Esophagus mucosa (tissue), 1 donor: ENCODE measurements at places on chromosomes 6 and 20. TPM values are rescaled to one million over a fixed set of nuclear protein-coding genes. Genes with fewer than 3 reads are reported as not detected.

GRCh38 chr6:82954937-82955577 lies 110.6 kb downstream of the UBE3D start:
- no peak for ATAC-seq

GRCh38 chr6:93751969-93752368 lies 332.6 kb upstream of the EPHA7 start:
- ATAC-seq, result no peak

Gene RNF39
- 2.6 TPM for total RNA-seq

- no peak for ATAC-seq
Measured at GRCh38 chr20:3194617-3195280, 9.7 kb downstream of the DDRGK1 start.

DNA sequence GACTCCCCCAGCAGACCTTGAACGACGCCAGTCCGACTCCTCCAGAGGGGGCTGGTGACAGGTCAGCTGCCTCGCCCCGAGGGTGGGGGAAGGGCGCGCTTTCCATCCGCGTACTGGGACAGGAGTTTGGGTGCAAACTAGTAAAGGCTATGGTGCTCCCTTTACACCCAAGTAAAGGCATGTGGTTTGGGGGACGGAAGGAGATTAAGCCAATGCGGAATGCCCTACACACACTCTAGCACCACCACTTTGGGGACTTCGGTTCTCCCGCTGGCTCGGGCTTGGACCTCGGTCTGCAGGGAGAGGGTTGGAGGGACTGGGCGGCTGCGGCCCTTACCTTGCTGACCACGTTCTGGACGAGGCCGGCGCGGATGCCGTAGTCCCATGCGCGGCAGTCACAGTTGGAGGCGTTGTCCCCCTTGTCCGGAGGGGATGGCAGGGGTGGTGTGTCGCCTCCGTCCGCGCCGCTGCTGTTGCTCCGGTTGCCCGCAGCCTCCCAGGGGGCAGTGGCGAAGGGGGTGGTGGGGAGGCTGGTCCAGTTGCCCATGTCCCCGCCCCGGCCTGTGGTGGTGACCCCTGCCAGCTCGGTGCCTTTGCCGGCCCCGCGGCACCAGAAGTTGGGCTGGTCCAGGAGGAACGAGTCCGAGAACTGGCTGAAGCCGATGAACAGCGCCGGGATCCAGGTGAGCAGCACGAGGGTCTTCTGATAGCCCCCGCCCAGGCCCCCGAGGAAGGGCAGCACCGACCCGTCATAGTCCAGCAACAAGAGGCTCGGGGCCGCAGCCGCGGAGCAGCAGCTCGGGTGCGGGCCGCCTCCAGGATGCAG lies 1.1 kb downstream of the SLC22A23 start:
- ATAC-seq, result peak; percentile 3

Gene SLC22A7
- not detected for total RNA-seq

DNA sequence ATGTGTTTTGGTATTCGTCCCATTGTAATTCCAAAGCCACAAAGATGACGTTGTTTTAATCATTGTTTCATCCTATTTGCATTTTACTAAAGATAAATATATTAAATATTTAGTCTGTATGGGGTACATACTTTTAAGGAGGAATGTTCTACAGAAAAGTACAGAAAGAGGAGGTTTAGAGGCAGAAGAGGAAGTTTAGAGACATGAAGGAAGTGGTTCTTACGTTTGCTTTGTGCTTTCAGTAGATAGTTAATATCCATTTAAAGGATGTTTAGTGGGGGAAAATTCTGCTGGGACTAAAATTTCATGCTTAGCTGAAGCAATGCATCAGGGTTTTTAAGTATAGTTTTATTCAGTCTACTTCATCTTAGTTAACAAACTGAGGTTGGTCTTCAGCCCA lies 116.6 kb downstream of the CRYBG1 start:
- no peak for ATAC-seq

- ATAC-seq, result no peak
Measured at GRCh38 chr6:140061110-140062042, 686.9 kb upstream of the CITED2 start.

DNA sequence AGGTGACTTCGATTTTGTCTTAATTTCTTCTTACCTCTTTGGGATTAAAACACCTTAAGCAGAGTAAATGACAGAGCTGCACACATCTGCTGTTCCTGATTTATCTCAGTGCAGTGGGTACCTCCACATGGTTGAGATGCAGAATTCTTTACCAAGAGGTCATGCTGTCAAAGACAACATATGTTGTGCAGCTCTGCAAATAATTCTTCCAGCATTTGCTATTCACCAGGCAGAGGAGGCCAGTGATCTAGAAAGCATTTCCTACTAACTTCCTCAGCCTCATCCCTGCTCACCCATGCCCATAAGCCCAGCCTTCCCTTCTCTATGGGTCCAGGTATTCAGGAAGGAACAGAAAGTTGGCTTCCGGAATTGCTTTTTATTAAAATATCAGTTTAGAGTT lies 109.3 kb downstream of the THBS2 start:
- no peak for ATAC-seq

DNA sequence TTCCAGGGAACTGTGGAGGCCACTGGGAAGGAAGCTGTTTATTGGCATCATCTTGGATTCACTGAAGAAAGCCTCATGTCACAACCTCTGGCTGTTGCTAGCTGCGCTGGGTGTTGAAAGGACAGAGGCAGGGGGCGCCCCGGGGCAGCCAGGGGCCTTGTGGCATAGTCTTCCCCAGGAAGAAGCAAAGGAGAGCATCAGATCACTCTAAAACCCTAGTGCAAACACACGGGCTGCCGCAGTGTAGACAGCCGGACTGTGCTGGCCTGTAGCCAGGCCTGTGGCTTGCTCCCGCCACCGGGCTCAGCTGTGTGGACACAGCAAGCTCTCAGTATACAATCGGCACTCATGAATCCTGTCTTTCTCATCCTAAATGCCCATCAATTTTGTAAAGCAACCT lies 23.8 kb upstream of the SMOC2 start:
- no peak for ATAC-seq

- ATAC-seq, result no peak
Measured at GRCh38 chr6:13049666-13050254, 278.6 kb downstream of the TBC1D7 start.

GRCh38 chr6:130873746-130874145 lies 46.5 kb downstream of the SMLR1 start:
- ATAC-seq, result no peak

DNA sequence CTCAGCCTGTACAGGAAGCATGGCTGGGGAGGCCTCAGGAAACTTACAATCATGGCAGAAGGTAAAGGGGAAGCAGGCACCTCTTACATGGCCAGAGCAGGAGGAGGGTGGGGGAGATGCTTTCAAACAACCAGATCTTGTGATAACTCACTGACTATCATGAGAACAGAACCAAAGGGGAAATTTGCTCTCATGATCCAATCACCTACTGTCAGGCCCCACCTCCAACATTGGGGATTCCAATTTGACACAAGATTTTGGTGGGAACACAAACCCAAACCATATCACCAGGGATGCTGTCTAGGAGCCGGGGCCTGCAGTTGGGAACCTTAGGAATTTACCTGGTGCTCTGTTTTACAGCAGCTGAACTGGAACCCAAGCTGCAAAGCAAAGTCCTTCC lies 191.1 kb upstream of the CITED2 start:
- ATAC-seq, result no peak

Gene TMEM14A
- total RNA-seq, result 40.6 TPM

Gene FAM135A
- total RNA-seq, result 68.7 TPM

DNA sequence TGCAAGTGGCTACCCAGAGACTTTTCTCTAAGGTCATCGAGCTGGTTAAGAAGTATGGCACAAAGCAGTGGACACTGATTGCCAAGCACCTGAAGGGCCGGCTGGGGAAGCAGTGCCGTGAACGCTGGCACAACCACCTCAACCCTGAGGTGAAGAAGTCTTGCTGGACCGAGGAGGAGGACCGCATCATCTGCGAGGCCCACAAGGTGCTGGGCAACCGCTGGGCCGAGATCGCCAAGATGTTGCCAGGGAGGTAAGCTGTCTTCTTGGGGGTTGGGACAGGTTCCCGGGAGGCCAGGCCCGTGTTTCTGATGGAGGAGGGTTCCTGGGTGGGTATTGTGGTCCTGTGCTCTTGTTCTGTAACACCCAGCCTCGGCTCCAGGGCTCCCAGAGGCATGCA lies 19.9 kb downstream of the MYBL2 start:
- ATAC-seq, result no peak

DNA sequence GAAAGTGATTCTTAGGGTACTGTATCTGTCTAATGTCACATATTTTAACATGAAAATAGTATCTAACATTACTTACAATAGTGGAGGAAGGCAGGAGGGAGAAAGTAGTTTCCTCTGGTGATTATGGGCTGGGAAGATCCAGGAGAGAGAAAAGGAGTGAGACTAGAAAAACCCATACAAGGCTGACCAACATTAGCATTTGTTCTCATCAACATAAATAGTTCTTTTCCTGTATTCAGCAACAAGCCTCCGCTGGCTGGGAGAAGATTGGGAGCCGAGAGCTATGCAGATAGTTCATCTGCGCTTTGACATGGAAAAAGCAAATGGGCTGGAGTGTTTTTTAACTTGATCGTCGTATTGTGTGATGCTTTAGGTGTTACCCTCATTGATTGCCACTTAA lies 239.4 kb downstream of the PHACTR1 start:
- no peak for ATAC-seq

Gene ACTL10
- 2.0 TPM for total RNA-seq

Gene CASS4
- 0.28 TPM for total RNA-seq
